NCI-H1092 (cell line): ENCODE measurements at places on chromosomes 2 and 18.

- no peak for DNase-seq
Measured at GRCh38 chr2:118918017-118918416, 24.0 kb upstream of the MARCO start.

- DNase-seq: no peak
Measured at GRCh38 chr18:61753373-61753772, 139.4 kb downstream of the RNF152 start.

DNA sequence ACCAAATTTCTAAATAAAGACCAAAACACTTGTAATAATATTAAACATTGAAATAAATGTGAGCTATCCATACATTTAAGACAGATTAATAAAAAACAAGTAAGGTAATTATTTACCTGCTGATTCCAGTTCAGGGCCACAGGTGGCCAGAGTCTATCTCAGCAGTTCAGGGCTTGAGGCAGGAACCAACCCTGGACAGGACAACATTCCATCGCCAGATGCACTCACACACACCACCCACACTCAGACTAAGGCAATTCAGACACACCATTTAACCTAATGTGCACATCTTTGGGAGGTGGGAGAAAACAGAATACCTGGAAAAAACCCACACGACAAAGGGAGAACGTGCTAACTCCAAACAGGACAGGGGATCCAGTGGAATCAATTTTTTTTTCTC lies 14.1 kb upstream of the WDSUB1 start:
- DNase-seq: no peak

GRCh38 chr2:236343400-236344161 lies 79.4 kb upstream of the ASB18 start:
- peak; percentile 51 for DNase-seq

DNA sequence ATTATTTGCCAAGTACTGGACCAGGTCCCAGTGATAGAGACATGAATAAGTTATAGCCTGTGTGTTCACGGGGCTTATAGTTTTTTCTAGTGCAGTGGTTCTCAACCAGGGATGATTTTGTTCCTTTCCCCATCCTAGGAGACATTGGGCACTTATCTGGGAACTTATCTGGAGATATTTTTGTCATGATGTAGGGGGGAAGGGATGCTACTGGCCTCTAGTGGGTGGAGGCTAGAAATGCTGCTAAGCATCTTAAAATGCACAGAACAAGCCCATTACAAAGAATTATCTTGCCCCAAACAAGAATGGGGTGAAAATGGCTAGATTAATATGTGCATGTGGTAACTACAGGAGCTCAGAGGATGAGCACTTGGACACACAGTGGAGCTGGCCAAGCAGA lies 75.2 kb downstream of the KLHL29 start:
- no peak for DNase-seq

- no peak for DNase-seq
Measured at GRCh38 chr18:60905699-60906098, 427.5 kb upstream of the CDH20 start.

DNA sequence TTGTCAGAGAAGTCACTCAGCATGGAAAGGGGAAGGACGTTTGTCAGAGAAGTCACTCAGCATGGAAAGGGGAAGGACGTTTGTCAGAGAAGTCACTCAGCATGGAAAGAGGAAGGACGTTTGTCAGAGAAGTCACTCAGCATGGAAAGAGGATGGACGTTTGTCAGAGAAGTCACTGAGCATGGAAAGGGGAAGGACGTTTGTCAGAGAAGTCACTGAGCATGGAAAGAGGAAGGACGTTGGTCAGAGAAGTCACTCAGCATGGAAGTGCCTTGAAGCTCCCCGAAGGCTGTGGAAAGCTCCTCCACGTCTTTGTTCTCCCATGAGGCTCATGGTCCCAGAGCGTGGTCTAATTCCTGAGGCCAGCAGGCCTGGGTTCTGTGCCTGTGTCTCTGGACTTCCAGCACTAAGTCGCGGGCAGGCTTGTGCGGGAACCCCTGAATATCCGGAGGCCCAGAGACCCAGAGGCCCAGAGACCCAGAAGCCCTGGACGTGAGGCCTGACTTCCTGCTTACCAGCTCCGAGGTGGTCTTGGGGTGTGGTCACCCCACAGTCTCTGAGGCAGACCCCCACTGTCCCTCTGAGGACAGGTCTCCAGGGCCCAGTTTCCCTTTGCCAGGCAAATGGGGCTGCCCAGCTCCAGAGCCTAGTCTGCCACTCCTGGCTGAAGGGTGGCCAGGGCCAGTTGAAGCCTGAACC lies 70.4 kb upstream of the TWIST2 start:
- DNase-seq: no peak

GRCh38 chr2:54629914-54630857 lies 93.3 kb upstream of the EML6 start:
- DNase-seq: no peak

GRCh38 chr2:216305574-216305973 lies 66.7 kb downstream of the MARCHF4 start:
- DNase-seq: no peak

DNA sequence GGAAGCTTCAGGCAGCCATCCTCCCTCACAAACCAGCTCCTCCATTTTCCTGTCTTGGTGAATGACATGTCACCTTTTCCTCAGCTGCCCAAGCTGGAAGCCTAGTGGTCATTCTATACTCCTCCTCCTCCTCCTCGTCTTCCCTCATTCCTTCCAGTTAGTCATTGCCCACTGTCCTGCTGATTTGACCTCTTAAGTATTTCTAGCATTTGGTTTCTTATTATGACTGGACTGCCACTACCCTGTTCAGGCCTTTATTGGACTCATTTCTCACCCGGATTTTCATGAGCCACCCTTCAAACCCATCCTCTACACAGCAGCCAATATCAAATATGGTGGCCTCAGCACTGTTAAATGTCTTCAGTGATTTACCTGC lies 21.9 kb upstream of the MGAT5 start:
- no peak for DNase-seq

DNA sequence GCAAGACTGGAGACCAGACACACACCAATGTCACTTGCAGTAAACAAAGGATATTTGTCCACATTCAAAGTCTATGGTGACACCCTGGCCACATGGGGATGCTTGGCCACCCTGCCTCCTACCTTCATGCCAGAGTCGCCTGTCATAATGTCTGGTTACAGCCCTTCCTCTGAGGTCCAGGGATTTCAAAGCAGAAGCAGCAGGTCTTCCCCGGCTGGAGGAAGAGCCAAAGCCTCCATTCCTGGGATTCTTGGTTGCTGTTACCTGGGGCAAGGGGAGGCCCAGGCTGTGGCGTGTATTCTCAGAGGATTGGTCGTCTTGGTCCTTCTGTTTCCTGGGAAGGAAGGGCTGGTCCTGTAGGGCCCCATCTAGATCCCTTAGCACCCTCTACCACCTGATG lies 2.3 kb upstream of the ALPP start:
- no peak for DNase-seq

DNA sequence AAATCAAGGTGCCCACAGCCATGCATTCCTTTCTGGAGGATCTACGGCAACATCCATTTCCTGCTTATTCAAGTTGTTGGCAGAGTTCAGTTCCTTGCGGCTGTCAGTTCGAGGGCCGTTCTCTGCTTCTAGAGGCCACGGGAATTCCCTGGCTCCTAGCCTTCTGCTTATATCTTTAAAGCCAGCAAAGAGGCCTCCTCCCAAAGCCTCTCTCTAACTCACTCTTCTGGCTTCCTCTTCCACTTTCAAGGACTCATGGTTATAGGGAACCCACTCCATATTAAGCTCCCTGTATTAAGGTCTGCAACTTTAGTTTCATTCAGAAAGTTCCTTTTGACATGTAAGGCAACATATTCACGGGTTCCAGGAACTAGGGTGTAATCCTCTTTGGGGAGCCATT lies 150.1 kb upstream of the RMP24 start:
- DNase-seq: no peak

GRCh38 chr2:229340086-229340760 lies 69.1 kb upstream of the PID1 start:
- no peak for DNase-seq

GRCh38 chr2:121388371-121388770 lies 103.4 kb upstream of the TFCP2L1 start:
- no peak for DNase-seq

DNA sequence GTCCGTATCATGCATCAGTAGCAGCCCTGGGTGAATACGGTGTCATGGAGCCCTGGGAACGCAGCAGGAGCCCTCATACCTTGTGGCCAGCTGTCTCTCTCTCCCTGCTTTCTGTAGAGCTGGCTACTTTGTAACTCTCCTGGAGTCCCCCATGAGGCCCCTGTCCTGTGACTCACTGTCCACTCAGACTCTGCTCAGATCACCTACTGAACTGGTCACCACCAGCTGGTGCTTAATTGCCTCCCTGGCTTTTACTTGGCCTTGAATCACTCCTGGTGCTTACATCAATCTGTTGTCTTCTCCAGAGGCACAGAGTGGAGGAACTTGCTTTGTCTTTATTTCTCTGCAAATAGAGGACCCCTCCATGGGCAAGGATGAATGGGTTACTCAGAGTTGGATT lies 172.7 kb downstream of the HRH4 start:
- DNase-seq: no peak

- no peak for DNase-seq
Measured at GRCh38 chr2:178330175-178331017, 120.6 kb downstream of the PRKRA start.

DNA sequence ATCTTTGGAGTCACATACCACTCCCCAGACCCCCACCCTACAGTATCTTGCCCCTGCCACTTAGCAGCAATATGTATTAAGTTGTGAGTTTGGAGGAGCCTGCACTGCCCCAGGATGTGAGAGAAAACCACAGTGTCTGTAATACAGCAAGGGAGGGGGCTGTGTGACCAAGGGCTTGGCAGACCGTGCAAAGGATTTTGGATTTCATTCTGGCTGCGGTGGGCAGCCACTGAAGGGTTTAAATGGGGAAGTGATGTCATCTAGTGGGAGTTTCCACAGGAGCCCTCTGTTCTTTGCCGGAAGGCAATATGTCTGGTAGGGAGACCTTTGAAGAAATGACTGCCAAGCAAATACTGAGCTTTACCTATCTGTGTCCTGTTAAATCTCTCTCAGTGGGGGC lies 202.4 kb downstream of the FHOD3 start:
- no peak for DNase-seq

DNA sequence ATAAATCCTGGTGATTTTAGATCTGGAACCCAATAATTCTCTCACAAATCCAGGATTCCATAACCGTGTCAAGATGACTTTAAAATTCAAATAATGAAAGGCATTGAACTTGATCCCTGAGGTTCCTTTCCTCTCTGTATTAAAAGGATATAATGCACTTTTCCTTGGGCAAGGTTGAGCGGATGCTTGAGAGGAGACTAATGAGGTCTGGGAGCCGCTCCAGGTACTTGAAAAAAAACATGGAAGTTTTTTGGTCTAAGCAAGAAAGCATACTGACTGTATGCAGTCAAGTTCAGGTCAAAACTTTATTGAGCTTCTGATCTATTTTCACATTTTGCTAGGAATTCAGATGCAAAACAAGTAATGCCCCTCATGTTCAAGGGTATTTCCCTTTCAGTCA lies 318.5 kb downstream of the RAD51AP2 start:
- no peak for DNase-seq

DNA sequence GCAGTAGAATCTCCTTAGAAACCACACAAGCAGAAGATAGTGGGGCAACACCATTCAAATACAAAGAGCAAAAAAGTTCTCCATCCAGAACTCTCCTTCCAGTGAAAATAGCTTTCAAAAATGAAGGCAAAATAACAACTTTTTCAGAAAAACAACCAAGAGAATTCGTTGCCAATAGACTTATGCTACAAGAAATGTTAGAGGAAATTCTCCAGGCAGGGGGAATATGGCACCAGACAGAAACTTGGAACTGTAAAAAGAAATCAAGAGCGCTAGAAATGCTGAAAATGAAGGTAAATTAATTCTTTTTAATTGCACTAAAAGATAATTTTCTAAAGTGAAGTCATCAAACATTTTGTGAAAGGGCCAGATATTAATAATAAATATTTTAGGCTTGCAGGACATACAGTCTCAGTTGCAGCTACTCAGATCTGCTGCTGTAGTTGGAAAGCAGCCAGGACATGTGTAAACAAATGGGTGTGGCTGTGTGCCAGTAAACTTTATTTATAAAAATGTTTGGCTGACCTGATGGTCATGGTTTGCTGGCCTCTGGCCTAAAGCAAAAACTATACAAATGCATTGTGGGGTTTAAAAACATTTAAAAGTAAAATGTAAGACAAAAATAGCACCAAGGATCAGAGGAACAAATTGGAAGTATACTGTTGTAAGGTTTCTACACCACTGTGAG lies 73.7 kb upstream of the TGFA start:
- DNase-seq: peak; percentile 17

DNA sequence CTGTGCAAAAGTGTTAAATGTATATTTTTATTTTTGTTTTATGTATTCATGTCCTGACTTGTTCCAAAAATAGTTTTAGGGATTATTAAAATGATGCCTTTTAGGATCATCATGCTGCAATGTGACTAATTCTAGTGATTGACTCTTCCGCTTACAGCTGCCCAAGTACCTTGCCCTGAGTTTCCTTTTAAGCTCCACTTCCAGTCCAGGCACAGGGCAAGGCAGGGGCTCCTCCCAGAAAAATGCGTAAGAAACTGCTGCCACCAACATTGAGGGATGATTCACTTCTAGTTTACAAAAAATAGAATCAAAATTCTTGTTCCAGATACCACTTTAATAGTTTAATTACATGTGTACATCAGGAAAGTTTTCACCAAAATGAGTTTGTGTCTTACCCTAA lies 116.4 kb downstream of the IRS1 start:
- DNase-seq: no peak
